Naive thymus-derived CD4-positive, alpha-beta T cell (primary cell): ENCODE measurements at places on chromosomes 11 and 22. TPM values are rescaled to one million over a fixed set of nuclear protein-coding genes. Genes with fewer than 3 reads are reported as not detected.

- H3K27me3 ChIP-seq, result no peaks in the 10 kb centered on the region
- no peak overlapping the region for H3K4me3 ChIP-seq
- no peak for DNase-seq
- no peaks in the 10 kb centered on the region for H3K36me3 ChIP-seq
- no peak overlapping the region for H3K27ac ChIP-seq
These were observed 1714.1 kb downstream of the LRRC4C start for GRCh38 chr11:39745401-39745800.

- H3K4me3 ChIP-seq, result no peak overlapping the region
- H3K27ac ChIP-seq, result no peak overlapping the region
- H3K27me3 ChIP-seq, result no peaks in the 10 kb centered on the region
- no peak for DNase-seq
These were observed 34.0 kb upstream of the CLPB start for GRCh38 chr11:72468289-72468688.

GRCh38 chr11:123148965-123149364, 46.1 kb downstream of the CLMP start:
- H3K4me1 ChIP-seq, result no peaks in the 10 kb centered on the region
- no peaks in the 10 kb centered on the region for H3K36me3 ChIP-seq
- no peak for DNase-seq
- no peaks in the 10 kb centered on the region for H3K27me3 ChIP-seq
- no peak overlapping the region for H3K4me3 ChIP-seq
- no peak overlapping the region for H3K27ac ChIP-seq

GRCh38 chr11:104163100-104164027, 583 bp downstream of the PDGFD start:
- H3K27me3 ChIP-seq, result no peaks in the 10 kb centered on the region
- H3K4me1 ChIP-seq, result no peaks in the 10 kb centered on the region
- H3K36me3 ChIP-seq, result no peaks in the 10 kb centered on the region
- DNase-seq, result no peak
- H3K4me3 ChIP-seq, result no peak overlapping the region

- H3K27me3 ChIP-seq, result peaks cover 10% of the 10 kb centered on the region
- DNase-seq, result peak; percentile 32
- H3K4me3 ChIP-seq, result no peak overlapping the region
- no peaks in the 10 kb centered on the region for H3K36me3 ChIP-seq
These were observed 4.9 kb downstream of the OVOL1 start for GRCh38 chr11:65791719-65792213.

DNA sequence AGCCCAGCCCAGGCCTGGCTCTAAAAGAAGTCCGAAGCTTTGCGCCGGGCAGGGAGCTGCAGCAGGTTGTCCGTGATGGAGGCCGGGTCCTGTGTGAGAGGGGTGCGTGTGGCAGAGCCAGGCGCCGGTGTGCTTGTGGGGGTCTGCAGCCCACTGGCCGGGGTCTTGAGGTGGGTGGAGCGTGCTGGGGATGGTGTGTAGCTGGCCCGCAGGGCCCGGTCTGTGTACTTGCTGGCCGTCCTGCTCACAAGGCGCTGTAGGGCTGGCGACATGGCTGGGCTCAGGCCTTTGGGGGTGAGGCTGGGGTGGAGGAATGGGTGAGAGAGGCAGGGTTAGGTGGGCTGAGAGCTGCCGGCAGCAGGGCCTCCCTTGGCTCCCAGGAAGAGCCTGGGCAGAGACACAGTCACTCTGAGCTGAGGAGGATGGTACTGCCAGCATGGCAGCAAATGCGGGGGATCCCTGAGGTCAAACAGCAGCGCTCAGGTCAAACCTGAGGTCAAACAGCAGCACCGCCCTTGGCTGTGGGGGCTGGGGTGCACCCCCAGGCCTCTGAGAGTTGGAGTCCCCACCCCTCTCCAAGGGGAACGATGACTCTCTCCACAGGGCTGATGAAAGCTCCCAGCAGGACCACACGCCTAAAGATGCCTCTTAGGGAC, 3.2 kb downstream of the TSSK2 start:
- no peak overlapping the region for H3K4me3 ChIP-seq
- H3K27ac ChIP-seq, result no peak overlapping the region
- peaks cover 5% of the 10 kb centered on the region for H3K36me3 ChIP-seq
- H3K27me3 ChIP-seq, result no peaks in the 10 kb centered on the region
- H3K4me1 ChIP-seq, result no peaks in the 10 kb centered on the region
- no peak for DNase-seq

- H3K36me3 ChIP-seq, result no peaks in the 10 kb centered on the region
- H3K4me3 ChIP-seq, result no peak overlapping the region
- peaks cover 11% of the 10 kb centered on the region for H3K4me1 ChIP-seq
- no peak for DNase-seq
These were observed 4.3 kb downstream of the DHCR7 start for GRCh38 chr11:71443736-71444445.

DNA sequence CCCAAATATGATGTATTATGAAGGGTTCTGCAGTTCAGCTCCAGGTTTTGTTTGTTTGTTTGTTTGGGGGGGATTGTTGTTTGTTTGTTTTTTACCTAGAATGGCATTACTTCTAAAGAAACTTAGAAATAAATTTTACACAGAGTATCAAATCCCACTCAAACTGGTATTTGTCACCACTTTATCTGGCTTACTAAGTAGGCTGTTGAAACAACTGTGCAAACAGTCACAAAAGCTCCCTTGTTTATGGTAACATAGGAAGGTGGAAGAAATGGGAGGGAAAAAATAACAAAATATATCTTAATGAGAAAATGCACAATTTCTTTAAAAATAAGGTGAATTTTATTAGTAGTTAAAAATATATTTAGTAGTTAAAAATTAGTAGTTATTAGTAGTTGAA, 108.3 kb upstream of the ANO5 start:
- no peak overlapping the region for H3K27ac ChIP-seq
- H3K4me1 ChIP-seq, result no peaks in the 10 kb centered on the region
- no peak overlapping the region for H3K4me3 ChIP-seq
- DNase-seq, result no peak

- H3K36me3 ChIP-seq, result no peaks in the 10 kb centered on the region
- H3K4me1 ChIP-seq, result no peaks in the 10 kb centered on the region
These were observed 1276.6 kb downstream of the BRD1 start for GRCh38 chr22:48551061-48551460.

- H3K27ac ChIP-seq, result peak within 1 kb of the TSS; percentile 84
- no peaks in the 10 kb centered on the region for H3K27me3 ChIP-seq
- no peaks in the 10 kb centered on the region for H3K36me3 ChIP-seq
- peak; percentile 90 for DNase-seq
- peaks cover 5% of the 10 kb centered on the region for H3K4me1 ChIP-seq
These were observed at the start of gene MRPL11 for GRCh38 chr11:66438504-66439466. Gene MRPL11, minus strand, starts transcription at chr11:66438848. Its CDS starts 94 bp downstream, at chr11:66438754.

DNA sequence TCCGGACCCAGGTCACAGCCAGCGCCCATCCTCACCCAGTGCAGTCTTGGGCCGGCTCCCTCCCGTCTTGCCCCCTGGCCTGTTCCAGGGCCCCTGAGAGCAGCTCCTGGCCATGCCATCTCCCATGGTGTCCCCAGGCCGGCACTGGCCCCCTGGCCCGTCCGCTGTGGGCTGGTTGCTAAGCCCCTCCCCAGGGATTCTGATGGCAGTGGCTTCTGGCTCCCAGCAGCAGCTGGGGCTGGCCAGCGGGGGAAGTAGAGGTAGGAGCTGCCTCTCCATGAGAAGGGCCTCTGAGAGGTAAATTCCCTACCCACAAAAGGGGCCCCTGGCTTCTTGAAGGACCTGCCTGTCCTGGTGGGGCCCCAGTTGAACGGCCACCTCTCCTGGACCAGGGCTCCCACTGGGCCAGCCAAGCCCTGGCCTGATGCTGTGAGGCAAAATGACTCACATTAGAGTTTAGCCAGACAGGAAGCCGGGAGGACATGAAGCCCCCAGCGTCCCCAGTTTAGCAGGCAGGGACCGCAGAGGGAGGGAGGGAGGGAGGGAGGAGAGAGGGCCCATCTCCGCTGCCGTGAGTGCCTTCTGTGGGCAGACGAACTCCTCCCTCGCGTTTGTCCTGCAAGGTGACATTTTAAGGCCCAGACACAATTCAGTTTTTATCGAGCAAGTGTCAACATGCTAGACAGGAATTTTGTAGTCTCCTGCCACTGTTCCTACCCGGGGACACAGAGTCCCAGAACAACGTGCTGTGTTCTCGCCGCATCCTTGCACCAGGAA, 32.9 kb upstream of the GAL start:
- no peaks in the 10 kb centered on the region for H3K36me3 ChIP-seq
- H3K4me1 ChIP-seq, result no peaks in the 10 kb centered on the region
- H3K4me3 ChIP-seq, result no peak overlapping the region
- H3K27ac ChIP-seq, result no peak overlapping the region

- H3K36me3 ChIP-seq, result no peaks in the 10 kb centered on the region
- no peaks in the 10 kb centered on the region for H3K4me1 ChIP-seq
- H3K27me3 ChIP-seq, result no peaks in the 10 kb centered on the region
- no peak for DNase-seq
- H3K27ac ChIP-seq, result no peak overlapping the region
These were observed 6.0 kb downstream of the OR10Q1 start for GRCh38 chr11:58222721-58223120.

- no peak for DNase-seq
- H3K4me3 ChIP-seq, result no peak overlapping the region
- H3K4me1 ChIP-seq, result no peaks in the 10 kb centered on the region
- no peaks in the 10 kb centered on the region for H3K36me3 ChIP-seq
- no peak overlapping the region for H3K27ac ChIP-seq
These were observed 60.4 kb downstream of the CHST1 start for GRCh38 chr11:45605051-45605450.

GRCh38 chr11:75261902-75262361, 21.4 kb downstream of the TPBGL start:
- DNase-seq, result no peak
- peaks cover 41% of the 10 kb centered on the region for H3K4me1 ChIP-seq
- H3K36me3 ChIP-seq, result no peaks in the 10 kb centered on the region

GRCh38 chr22:45251825-45252224, 11.1 kb upstream of the KIAA0930 start:
- no peaks in the 10 kb centered on the region for H3K36me3 ChIP-seq
- no peak overlapping the region for H3K4me3 ChIP-seq
- no peaks in the 10 kb centered on the region for H3K4me1 ChIP-seq
- no peak overlapping the region for H3K27ac ChIP-seq

- H3K4me3 ChIP-seq, result no peak overlapping the region
- H3K27me3 ChIP-seq, result no peaks in the 10 kb centered on the region
- no peaks in the 10 kb centered on the region for H3K4me1 ChIP-seq
- H3K27ac ChIP-seq, result no peak overlapping the region
These were observed 273.2 kb downstream of the DCDC1 start for GRCh38 chr11:31096191-31096805.

DNA sequence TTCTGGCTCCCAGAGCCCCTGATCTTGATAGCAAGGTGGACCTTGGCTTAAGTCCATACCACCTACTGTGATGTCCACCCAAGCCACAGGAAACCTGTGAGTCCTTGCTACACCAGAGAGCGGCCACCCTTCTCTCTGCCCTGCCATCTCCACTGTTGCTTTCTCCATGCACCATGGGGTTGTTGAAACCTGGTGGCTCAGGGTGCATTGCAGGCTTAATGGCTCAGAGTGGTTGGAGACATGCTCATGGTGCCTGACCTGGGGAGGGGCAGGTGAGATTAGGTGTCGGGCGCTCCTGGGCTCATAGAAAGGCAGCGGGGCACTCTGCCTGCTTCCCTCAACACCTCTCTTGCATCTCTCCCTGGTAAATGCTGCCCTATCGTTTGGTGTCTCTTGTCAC, 25.0 kb upstream of the CACNG2 start:
- DNase-seq, result no peak
- no peaks in the 10 kb centered on the region for H3K36me3 ChIP-seq
- H3K4me1 ChIP-seq, result no peaks in the 10 kb centered on the region
- no peak overlapping the region for H3K4me3 ChIP-seq
- H3K27me3 ChIP-seq, result no peaks in the 10 kb centered on the region

DNA sequence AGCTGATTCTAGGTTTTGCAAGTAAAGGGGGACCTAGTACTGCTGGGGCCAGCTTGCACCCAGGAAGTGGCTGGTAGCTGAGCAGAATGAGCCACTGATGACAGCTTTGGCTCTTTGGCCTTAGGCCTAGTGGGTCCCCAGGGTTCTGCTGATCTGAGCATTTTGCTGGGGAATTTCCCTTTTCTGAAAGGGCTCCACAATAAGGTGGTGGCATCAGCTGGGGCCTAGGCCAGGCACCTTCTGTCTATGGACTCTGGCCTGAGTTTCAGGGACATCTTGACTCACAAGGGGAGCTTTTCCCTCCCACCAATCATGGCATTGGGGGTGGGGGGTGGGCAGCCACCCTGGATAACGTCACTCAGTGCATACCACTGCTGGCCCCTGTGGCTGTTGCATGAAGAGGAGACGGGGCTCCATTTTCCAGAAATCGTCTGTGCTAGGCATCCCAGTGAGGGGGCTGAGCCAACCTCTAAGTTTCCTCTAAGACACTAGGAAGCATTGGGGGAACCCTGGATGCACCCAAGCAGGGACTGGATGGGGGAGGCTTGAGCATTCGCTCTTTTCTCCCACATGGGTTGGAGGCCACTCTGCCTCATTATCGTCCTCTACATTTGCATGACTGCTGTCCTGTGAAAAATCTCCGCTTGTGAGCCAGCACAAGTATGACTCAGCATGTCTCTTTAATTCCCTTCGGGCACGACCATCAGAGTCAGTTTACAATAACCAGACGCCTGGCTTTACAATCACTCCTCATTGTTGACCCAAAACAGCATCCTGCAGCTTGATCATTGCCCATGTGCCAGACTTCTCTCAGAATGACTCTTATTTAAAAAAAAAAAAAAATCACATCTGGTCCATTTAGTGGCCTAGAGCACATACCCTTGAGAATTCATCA, 145.0 kb upstream of the THY1 start:
- no peak overlapping the region for H3K27ac ChIP-seq
- no peaks in the 10 kb centered on the region for H3K4me1 ChIP-seq
- no peak overlapping the region for H3K4me3 ChIP-seq
- H3K27me3 ChIP-seq, result no peaks in the 10 kb centered on the region
- no peaks in the 10 kb centered on the region for H3K36me3 ChIP-seq

- no peak for DNase-seq
- H3K4me3 ChIP-seq, result no peak overlapping the region
- no peaks in the 10 kb centered on the region for H3K4me1 ChIP-seq
- H3K27ac ChIP-seq, result no peak overlapping the region
These were observed 13.6 kb downstream of the C2CD3 start for GRCh38 chr11:74157169-74157568.

DNA sequence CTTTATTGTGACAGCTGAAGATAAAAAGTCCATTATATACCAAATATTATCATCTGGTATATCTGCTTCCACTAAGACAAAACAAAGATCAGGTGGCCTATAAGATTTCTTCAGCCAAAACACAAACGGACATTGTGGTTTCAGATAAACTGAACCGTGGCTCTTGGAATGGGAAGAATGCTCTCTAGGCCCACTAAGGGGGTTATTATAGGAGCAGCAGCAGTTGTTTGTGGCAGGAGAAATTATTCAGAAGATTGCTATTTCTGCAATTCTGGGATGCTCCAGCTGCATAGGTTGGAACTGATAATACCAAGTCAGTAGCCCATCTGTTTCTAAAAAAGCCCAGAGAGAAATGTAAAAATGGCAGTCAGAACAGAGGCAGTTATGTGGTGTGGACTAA, 145.3 kb downstream of the NCAM1 start:
- H3K27ac ChIP-seq, result no peak overlapping the region
- no peaks in the 10 kb centered on the region for H3K4me1 ChIP-seq
- no peak for DNase-seq
- H3K36me3 ChIP-seq, result no peaks in the 10 kb centered on the region
- H3K27me3 ChIP-seq, result no peaks in the 10 kb centered on the region

Gene FAM168A
- 23.1 TPM for total RNA-seq

Gene CATSPERZ
- total RNA-seq, result 0.60 TPM in 1 of 2 replicates, not detected in the other

Gene RHOG
- total RNA-seq, result 143 TPM

Gene RASD2
- total RNA-seq, result not detected in 2 replicates

Gene SAA1
- not detected for total RNA-seq
